Caudate nucleus (tissue), 63 donors: ENCODE measurements at places on chromosomes 5 and 9.

GRCh38 chr5:23147625-23148024 lies 294.5 kb upstream of the CDH12 start:
- no peak for DNase-seq

- no peak for DNase-seq
Observed at GRCh38 chr5:18334949-18335348, 700.7 kb downstream of the TAF11L14 start.

GRCh38 chr5:2283481-2284045 lies 400.8 kb upstream of the IRX4 start:
- DNase-seq = no peak

GRCh38 chr5:112529525-112529924 lies 110.4 kb upstream of the EPB41L4A start:
- DNase-seq = no peak

DNA sequence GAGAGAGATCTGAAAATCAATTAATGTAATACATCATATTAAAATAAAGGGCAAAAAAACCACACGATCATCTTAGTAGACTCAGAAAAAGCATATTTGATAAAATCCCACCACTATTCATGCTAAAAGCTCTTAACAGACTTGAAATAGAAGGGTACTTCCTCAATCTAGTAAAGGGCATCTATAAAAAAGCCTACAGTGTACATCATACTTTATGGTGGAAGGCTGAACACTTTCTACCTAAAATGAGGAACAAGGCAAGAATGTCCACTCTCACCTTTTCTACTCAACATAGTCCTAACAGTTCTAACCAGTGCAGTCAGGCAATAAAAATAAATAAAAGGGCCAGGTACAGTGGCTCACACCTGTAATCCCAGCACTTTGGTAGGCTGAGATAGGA lies 38.9 kb downstream of the POLK start:
- DNase-seq = no peak

DNA sequence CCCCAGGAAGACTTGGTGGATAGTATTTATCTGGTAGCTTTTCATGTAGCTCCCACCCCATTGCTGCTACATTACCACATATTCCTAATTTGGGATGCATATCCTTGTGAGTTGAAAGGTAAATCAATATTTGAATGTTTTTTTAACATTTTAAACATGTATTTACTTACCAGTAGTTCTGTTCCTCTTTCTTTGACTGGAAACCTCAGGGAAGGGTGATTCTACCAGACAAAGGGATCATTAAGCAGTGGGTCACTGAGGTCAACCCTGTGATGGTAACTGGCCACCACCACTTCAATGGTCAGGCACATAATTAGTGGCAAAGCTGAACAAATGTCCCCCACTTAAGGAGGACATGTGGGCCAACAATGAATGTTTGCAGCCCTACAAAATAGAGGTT lies 27.2 kb upstream of the KLF9 start:
- DNase-seq = no peak
